ENCODE measurements at places on chromosomes 1 and 21.

DNA sequence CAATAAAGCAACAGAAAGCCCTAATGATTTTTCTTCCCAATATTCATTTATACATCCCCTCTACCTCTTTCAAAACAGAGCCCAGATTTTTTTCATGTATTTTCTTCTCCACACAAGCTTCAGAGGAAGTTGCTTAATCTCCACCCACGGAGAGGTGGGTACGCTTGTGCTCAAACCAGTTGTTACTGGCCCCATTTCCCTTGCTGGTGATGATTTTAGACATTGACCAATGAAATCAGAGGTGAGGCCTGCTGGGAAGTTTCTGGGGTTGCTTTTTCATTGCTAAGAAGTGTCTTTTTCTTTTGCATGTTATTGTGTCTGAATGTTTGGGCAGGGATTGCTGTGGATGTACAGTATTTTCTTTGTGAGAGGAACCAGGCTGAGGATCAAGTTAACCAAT lies 448.1 kb upstream of the B3GALT2 start:
- no peak for DNase-seq

GRCh38 chr1:103363008-103363365 lies 162.5 kb upstream of the RNPC3 start:
- DNase-seq = no peak

DNA sequence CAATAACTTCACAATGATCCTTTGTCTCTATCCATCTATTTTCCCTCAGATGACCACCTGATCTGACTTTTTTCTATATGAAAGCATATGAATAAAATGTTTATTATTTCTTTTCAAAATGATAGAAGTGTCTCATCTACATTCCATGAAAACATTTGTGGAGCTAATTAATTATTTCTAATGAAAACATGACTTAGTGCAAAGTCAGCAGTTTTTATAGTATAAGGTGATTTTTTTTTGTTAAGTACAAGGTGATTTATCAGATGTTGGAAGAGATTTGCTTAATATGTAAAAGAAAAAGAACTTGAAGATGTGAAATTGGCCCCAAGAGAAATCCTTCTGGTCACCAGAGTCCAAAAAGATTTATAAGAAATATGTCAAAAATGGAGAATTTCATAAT lies 43.5 kb downstream of the PDPN start:
- no peak for DNase-seq

- no peak for DNase-seq
Measured at GRCh38 chr21:42674351-42674940, 21.0 kb downstream of the PDE9A start.

DNA sequence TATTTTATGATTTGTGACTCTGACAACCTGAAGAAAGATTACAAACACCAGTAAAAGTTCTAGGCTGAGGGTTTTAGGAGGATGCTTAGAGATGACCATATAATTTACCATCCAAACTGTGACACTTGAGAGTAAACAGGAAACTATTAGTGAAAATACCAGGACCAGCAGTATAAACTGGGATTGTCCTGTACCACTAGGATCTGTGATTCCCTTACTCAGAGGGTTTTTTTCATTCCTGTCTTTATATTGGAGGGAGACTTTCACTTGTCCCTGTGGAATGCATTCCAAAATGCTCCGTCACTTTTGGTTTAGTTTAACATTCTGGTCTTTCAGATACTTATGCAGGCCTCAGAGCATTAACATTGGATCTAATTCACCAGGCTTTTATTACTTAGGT lies 482.9 kb downstream of the PTBP2 start:
- no peak for DNase-seq

- DNase-seq = no peak
Measured at GRCh38 chr1:47190509-47190855, 646 bp upstream of the PDZK1IP1 start.

Data from stimulated activated CD4-positive, alpha-beta T cell treated with anti-CD3 and anti-CD28 coated beads, Interleukin-1b, Interleukin-23, amount 100 ng/mL, for 24 hours (primary cell).